ENCODE measurements at places on chromosomes 3 and 15. TPM values are rescaled to one million over a fixed set of nuclear protein-coding genes. Genes with fewer than 3 reads are reported as not detected.

The NANOGP8 gene
- total RNA-seq: not detected

The SLC9A9 gene
- 7.8 TPM for total RNA-seq

The RTP3 gene
- total RNA-seq: not detected

The EPHB3 gene
- total RNA-seq: 18.4 TPM

The FBXO40 gene
- not detected for total RNA-seq

The THRB gene
- 13.1 TPM for total RNA-seq

The TTLL13 gene
- 0.21 TPM for total RNA-seq

The WDR93 gene
- total RNA-seq: 0.17 TPM

The AMIGO3 gene
- not detected for total RNA-seq

The CLDN11 gene
- total RNA-seq: not detected

The CPNE9 gene
- total RNA-seq: not detected

DNA sequence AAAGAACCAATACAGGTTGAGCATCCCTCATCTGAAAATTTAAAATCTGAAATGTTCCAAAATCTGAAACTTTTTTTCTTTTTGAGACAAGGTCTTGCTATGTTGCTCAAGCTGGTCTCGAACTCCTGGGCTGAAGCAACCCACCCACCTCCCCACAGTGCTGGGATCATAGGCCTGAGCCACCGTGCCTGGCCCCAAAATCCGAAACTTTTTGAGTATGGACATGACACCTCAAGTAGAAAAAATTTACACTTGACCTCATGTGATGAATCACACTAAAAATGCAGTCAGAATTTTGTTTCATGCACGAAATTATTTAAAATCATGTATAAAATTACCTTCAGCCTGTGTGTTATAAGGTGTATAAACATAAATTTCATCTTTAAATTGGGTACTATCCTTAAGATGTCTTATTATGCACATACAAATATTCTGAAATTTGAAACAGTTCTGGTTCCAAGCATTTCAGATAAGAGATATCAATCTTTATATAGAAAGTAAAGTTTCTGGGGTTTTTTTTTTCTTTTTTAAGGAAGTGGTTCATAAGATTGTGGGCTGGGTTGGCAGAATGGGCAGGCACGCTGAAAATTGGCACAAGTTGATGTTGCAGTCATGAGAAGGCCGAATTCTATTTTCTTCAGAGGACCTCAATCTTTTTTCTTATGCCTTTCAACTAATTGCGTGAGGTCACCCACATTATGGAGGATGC, 72.5 kb downstream of the SPRED1 start:
- DNase-seq: no peak

GRCh38 chr3:74329096-74329495, 285.4 kb downstream of the CNTN3 start:
- no peak for DNase-seq

DNA sequence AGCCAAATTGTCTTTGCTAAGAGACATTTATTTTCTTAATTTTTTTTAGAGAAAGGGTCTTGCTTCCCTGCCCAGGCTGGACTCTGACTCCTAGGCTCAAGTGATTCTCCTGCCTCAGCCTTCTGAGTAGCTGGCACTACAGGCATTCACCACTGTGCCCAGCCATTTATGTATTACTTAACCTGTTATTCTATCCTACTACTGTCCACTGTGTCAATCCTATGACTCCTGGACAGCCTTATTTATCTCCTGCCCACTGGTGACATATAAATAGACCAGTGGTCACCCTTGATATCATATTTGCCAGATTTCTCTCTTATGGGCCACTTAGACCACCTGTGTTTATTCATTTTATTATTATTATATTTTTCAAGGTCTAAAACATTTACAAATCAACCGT, 161.4 kb downstream of the ROBO1 start:
- no peak for DNase-seq

GRCh38 chr3:9553021-9553947, at the start of gene LHFPL4:
Gene LHFPL4, minus strand, starts transcription at chr3:9553822. Its CDS starts 1,143 bp downstream, at chr3:9552679.
- DNase-seq: no peak

GRCh38 chr3:6781092-6781491, 79.8 kb upstream of the GRM7 start:
- no peak for DNase-seq

- peak; percentile 62 for DNase-seq
These were observed 159.8 kb downstream of the THSD4 start for GRCh38 chr15:71275098-71275497.

GRCh38 chr3:11556851-11557644, 86.7 kb downstream of the VGLL4 start:
- DNase-seq: no peak

GRCh38 chr15:45801543-45801942, 166.7 kb downstream of the SQOR start:
- no peak for DNase-seq

DNA sequence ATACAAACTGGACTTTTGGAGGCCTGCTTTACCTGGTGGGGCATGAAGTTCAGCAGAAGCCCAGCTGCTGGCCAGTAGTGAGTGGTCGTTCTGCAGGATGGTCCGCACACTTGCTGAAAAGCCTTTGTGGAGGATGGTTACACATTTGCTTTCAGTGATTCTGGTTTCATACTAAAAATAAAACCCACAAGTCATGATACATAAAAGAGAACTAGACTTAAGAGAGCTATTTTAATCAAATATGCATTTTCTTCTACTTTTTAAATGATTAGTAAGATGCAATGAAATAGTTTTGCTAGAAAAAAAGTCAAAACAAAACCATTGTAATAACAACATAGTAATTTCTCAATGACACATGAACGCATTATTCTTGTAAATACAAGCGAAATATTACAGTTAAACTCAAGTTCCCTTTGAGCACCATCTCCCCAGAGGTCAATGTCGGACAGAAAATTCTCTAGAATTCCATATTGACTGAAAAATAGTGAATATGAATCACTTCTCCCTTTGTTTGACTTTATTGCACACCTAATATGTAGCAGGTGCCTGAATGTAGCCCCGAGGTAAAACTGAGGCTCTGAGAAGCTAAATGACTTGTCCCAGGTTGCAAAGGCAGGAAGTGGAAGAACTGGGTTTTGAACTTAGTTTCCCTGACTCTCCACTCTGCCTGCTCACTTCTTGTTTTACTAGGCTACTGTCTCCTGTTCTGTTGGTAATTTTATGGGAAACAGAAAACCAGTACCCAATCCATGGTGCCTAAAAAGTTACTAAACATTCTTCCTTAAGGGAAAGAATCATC, 8.3 kb downstream of the IL5RA start:
- DNase-seq: no peak

GRCh38 chr15:94298364-94298763, 67.0 kb downstream of the MCTP2 start:
- no peak for DNase-seq

DNA sequence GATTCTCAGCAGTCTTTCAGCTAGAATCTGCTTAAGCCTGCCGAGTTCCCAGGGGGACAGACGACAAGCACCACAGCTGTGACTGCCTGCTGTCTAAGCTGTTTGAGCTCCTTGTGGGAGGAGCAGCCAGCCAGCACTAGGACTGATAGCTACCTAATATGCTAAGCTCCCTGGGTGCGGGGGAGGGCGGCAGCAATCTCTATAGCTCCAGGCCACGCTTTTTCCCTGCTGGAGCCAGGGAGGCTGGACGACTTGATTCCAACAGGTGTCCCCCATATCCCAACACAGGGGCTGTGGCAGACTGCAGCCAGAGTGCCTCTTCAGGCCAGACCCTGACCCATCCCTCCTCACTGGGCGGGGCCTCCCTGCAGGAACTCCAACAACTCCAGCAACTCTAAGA, 134.1 kb upstream of the ARPP21 start:
- no peak for DNase-seq

DNA sequence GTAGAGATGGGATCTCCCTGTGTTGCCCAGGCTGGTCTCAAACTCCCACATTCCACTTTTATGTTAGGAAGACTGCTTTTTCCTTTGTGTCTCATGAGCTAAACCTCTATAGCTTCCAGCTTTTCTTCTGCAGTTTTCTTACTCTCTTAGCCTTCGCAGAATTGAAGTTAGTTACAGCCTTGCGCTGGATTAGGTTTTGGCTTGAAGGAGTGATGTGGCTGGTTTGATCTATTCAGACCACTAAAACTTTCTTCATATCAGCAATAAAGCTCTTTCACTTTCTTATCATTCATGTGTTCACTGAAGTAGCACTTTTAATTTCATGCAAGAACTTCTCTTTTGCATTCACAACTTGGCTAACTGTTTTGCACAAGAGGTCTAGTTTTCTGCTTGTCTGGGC, 254.6 kb downstream of the UBE2E2 start:
- DNase-seq: no peak

DNA sequence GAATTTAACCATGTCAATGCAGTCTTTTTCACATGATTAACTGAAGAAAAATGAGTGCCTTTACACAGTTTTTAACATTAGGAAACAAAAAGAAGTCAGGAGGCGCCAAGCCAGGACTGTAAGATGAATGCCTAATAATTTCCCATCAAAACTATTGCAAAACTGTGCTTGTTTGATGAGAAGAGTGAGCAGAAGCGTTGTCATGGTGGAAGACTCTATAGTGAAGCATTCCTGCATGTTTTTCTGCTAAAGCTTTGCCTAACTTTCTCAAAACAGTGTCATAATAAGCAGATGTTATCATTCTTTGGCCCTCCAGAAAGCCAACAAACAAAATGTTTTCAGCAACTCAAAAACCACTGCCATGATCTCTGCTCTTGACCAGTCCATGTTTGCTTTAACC, 156.8 kb upstream of the CDIN1 start:
- no peak for DNase-seq

- no peak for DNase-seq
These were observed 307.1 kb downstream of the IL20RB start for GRCh38 chr3:137264843-137265330.

GRCh38 chr3:46463868-46464241, 850 bp downstream of the LTF start:
- DNase-seq: no peak

GRCh38 chr3:13714251-13714916, 165.5 kb downstream of the FBLN2 start:
- DNase-seq: no peak

DNA sequence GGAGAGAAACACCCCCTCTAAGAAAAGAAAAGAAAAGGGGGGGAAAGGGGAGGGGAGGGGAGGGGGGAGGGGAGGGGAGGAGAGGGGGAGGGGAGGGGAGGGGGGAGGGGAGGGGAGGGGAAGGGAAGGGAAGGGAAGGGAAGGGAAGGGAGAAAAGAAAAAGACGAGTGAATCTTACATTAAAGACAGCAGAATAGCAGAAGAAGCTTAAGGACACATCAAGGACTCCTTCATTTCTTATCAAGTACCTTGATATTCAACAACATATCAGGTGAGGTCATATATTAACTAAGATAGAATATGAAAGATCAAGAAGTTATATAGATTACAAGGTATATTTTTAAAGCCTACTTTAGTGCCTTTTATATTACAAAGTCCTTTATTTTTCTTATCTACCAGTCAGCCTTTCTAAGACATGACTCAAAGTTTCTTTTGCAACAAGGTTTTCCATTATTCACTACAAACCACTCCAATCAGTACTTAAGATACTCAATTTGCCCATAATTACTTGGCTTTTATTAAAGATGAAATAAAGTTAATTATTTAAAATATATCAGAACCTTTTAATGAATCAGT, 17.7 kb upstream of the AADAC start:
- DNase-seq: no peak

DNA sequence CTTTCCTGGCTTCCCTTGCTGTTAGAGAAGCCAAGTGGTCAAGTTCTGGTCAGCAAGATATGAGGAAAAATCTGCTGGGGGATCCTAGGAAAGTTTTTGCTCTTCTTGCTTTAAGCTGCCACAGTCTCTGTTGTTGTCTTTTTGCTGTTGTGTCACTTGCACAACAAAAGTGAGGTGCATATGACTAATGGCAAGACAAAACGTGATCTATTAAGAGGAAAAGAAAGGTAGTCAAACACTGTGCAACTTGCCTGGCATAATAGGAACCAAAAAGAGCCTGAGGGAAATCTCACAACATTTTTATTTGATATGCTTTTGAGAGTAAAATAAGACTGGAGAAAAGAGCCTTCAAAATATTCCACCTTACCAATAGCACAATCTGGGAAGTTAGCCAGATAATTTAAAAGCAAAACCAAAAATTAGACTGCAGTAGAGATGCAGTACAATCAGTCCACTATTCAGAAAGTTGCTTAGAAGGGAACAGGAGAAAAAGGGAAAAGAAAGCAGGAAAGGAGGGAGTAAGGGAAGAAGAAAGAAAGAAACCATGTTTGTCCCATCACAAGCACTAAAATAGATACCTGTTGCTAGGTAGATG, 110.0 kb upstream of the SLC4A7 start:
- no peak for DNase-seq

- peak; percentile 25 for DNase-seq
These were observed 238.2 kb downstream of the GREM1 start for GRCh38 chr15:32956006-32956405.

GRCh38 chr3:172892158-172892557, 141.6 kb downstream of the ECT2 start:
- DNase-seq: peak; percentile 21

DNA sequence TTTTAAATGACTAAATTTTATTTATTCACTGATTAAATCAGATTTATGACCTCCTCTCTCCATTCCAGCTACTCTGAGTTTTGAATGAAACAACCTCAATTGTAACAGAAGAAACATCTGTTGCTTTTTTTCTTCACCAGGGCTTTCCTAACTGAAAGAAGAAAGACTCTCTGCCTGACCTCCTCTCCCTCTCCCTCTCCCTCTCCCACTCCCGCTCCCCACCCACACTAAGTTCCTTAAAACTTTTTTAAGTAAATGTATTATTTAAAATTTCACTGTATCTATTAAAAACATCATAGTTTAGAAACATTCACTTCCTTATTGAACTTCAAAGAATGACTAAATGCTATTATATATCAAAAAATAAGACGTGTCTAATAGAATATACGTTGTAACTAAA, 122.0 kb downstream of the TFDP2 start:
- DNase-seq: no peak

- DNase-seq: peak; percentile 97
These were observed 89.5 kb downstream of the MYH15 start for GRCh38 chr3:108420926-108421325.

DNA sequence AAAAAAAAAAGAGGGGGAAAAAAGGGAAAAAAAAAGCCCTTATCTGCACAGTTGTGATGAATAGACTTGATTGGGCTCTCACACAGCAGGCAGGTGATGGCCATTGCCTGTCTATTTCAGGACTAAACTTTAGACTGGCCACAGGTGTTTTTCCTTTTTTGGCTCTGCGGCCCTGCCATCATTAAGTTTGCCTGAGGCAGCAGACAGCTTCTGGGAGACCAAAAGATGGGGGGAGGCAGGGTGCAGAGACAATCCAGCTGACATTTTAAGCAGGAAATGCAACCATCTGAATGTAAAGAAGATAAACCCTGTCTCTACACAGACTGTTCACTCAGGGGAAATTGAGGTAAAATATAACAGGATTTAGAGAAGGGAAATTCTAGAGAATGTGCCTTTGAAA, 295.0 kb upstream of the KCNH8 start:
- DNase-seq: no peak

- peak; percentile 54 for DNase-seq
These were observed at the start of gene UBE2E1 for GRCh38 chr3:23805633-23806533. Gene UBE2E1, plus strand, starts transcription at chr3:23805955. Its CDS starts 1,315 bp downstream, at chr3:23807270.

DNA sequence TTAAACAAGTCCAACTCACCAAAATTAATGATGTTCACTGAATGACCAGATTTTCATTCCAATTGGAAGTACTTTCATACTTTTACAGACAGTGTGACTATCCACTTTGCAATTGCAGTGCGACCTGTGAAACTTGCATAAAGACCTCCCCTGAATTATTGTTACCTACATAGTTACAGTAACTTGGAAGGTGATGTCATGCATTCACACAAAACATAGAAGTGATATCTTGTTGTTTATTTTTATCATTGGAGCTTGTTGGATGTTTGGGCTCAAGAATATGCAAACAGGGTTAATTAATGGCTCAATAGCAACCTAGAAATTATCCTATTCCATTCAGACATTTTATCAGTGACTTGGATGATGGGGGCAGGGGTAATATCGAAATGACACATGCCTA, 470.9 kb downstream of the MECOM start:
- no peak for DNase-seq

- DNase-seq: no peak
These were observed 11.0 kb downstream of the VILL start for GRCh38 chr3:38001456-38002081.
